Suppressor macrophage (primary cell): ENCODE measurements at places on chromosomes 12 and 14.

- DNase-seq = no peak
Observed at GRCh38 chr14:62739647-62740046, 305.6 kb downstream of the KCNH5 start.

DNA sequence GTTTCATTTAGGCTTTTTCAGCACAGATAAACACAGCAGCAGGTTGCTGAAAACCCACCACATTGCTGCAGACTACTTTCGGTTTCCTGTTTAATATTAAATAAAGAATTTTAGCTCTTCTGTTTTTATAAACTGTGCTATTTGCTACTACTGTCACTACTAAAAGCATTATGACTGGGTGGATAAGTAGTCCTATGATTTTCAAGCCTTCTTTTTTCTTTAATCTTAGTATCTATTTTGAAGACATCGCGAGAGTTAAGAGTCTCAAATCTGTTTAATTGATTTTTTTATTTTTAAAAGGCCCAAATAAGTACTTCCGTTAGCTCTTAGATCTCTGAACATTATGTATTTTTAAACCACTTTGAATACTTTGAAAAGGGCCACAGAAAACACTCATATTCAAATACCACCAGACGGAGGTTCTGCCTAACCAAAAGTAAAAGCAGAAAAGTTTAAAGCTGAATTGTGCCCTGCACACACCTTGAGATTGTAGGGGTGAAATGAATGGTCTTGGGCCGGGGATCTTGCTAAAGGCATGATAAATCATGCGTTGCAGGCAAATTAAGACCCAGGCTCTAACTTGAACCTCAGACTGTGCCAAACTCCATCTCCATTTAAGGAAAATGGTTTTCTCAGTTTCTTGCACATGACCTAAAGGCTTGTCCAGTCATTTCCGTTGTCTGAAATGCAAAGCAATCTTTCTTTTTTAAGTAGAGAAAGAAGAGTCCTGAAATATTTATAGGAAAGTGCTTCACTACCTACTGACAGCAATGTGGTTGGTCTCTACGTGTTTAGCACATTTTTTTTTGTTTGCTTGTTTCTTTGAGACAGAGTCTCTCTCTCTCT lies 13.6 kb upstream of the FOXN3 start:
- peak; percentile 60 for DNase-seq

DNA sequence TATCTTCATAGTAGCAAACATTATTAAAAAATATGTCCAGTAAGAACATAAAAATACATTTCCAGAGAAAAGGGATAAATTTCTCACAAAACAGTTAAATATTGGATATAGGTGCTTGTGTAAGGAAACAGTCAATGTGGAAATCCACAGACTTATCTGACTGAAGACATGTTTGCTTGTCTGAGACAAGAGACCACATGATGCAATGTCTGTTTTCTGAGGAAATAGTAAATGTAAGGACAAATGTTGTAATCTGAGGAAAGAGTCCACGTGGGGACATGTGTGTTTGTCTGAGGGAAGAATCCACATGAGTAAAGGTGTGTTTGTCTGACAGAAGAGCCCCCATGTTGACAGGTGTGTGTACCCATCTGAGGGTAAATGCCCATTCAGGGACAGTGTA lies 1093.2 kb downstream of the TMEM121 start:
- no peak for DNase-seq

GRCh38 chr14:38964630-38965029 lies 138.4 kb downstream of the SEC23A start:
- no peak for DNase-seq

- DNase-seq = peak; percentile 43
Observed at GRCh38 chr12:55708695-55709233, 1.1 kb upstream of the ITGA7 start.

DNA sequence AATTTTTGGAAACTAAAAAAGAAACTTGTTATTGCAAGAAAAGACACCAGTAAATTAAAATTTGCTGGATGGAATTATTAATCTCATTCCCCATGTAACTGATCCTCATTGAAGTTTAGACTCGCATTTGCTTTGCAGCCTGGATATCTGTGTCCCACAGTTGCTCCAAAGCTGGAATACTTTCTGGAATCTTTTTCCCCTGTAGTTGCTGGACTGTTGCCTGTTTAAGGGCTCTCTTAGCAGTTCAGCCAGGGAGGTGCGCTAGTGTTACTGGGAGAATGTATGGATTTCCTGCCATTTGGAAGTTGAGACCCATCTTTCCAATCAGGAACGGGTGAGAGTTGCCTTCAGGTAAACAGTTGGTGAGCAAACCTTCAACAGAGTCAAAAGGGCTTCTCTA lies 20.3 kb downstream of the BCL2L14 start:
- DNase-seq = no peak

- no peak for DNase-seq
Observed at GRCh38 chr12:47271800-47272239, 192.1 kb upstream of the AMIGO2 start.

GRCh38 chr12:130589540-130590317 lies 126.4 kb downstream of the RIMBP2 start:
- no peak for DNase-seq

- DNase-seq = peak; percentile 21
Observed at GRCh38 chr12:62724947-62725451, 210.0 kb downstream of the PPM1H start.

GRCh38 chr12:125530876-125531275 lies 465.6 kb downstream of the AACS start:
- no peak for DNase-seq

GRCh38 chr12:47979686-47980085 lies 16.3 kb downstream of the TMEM106C start:
- DNase-seq = no peak

- DNase-seq = peak; percentile 74
Observed at GRCh38 chr12:1791104-1791841, 29.1 kb upstream of the LRTM2 start.

- DNase-seq = peak; percentile 38
Observed at GRCh38 chr14:22232933-22233332, 356.1 kb downstream of the DAD1 start.

- DNase-seq = no peak
Observed at GRCh38 chr12:51760231-51760630, 88.3 kb downstream of the FIGNL2 start.

GRCh38 chr14:32666308-32666707 lies 272.4 kb upstream of the NPAS3 start:
- DNase-seq = no peak

DNA sequence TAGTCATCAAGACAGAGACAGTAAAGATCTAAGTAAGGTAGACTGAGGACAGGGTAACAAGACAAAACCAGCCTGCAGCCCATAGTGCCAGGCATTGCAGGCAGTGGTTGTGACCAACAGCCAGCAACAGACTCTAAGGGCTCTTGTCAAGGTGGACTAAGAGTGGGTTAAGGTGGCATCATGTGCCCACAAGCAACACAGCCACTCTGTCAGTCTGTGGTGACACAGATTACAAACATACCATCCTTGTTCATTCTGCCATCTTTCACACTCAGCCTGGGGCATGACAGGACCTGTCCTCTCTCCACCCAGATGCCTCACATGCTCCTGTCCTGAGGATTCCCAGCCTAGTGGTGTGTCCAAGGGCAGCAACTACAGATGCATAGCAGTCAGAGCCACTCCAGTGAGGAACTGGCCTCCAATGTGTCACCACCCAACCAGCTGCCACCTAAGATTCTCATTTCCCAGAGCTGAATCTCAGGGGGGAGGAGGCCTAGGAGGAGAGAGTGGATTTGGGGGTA lies 28.3 kb downstream of the VDR start:
- no peak for DNase-seq

GRCh38 chr12:133165776-133166175 lies 15.5 kb upstream of the ZNF268 start:
- no peak for DNase-seq

DNA sequence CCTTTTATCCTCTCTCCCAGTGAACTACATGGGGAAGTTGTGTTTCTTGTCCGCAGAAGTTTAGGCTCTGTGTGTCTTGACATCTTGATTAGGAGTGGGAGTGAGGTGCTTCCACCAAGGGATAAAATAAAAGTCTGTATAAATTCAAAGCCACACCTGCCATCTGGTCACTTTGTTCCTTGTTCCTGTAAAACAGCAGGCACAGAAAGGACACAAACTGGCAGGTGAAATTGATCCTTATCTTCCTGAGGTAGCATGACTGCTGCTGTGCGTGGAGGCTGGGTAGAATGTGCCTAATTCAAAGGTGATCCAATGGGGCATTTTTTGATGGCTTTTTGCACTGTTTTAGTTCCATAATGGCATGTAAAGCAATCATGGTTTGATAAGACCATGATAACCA lies 104.3 kb upstream of the KITLG start:
- DNase-seq = no peak

GRCh38 chr14:34596891-34597290 lies 33.1 kb downstream of the SNX6 start:
- peak; percentile 10 for DNase-seq

DNA sequence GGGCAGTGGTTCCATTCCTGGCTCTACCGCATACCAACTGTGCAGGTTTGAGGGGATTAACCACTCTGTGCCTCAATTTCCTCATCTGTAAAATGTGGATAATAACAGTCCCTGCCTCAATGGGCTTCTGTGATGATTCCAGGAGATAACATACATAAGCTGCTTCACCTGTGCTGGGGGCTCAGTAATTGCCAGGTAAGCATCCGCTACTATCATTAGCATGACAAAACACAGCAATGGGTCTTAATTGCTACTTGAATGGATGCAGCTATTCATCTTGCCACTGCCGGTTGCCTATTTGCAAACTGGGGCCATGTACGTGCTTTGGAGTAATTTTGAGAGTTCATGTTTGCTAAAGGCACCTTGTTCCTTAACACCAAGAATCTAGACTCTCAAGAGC lies 132.6 kb downstream of the TMEM132D start:
- DNase-seq = no peak
